Amniotic stem cell (primary cell): ENCODE measurements at places on chromosomes 6 and 20.
A peak's percentile ranks its signal among the peaks of the same experiment; 100 is the strongest.

- no peak for DNase-seq
Measured at GRCh38 chr6:38117281-38117680, 297.8 kb downstream of the ZFAND3 start.

DNA sequence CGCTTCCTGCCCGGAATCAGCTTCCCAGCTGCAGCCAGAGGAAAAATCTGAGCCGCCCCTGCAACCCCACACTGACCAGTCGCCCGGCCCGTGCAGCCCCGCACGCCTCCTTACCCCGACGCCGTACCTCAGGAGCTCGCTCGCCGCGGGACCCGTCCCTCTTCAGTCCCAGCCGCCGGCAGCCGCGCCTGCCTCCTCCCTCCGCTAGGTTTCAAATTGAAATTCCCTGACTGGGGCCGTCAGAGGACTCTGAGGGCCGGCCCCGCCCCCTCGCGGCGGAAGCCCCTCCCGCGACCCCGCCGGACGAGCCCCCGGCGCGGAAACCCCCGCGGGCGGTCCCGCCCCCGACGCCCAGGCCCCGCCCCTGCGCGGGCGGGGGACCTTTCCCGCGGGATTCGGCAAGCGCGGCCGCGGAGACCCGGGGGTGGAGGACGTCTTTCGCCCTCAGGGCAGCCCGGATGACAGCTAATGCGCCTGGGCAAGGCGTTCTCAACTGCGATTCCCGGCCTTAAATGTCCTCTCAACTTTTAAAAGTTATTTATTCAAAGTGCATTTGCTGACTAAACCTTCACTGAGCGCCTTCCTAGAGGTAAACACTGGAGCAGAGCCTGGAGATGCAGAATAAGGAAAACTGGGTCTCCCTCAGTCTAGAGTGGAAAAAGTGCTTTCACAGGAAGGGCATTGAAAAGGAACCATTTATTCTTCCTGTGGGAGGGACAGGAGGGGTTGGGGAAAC lies at the start of gene EPB41L2:
Gene EPB41L2, minus strand, starts transcription at position 218 of the 736 bp plus-strand sequence. CDS start 106,760 bp downstream, outside the sequence.
- DNase-seq, result peak; percentile 96

DNA sequence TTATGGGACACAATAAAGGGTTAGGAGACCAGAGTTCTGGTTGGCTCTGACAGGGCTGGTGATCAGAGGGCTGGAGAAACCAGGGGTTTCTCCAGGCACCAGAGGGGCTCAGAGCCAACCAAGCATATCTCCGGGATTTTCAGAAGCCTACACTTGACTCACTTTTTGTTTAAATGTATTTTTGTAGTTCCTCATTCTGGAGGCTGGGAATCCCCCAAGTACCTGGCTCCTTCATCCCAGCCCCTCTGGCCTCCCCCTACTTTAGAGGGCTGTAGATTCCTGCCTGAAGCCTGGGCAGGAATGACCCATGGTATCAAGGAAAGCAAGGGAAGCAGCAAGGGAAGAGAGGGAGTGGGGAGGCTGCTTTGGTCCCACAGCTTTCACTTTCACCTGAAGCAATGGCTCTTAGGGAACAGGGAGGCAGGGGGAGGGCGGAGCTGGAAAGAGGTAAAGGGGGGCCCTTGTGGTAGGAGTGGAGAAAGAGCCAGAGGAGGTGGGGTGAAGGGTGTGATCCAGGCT lies 973 bp downstream of the CD40 start:
- no peak for DNase-seq

DNA sequence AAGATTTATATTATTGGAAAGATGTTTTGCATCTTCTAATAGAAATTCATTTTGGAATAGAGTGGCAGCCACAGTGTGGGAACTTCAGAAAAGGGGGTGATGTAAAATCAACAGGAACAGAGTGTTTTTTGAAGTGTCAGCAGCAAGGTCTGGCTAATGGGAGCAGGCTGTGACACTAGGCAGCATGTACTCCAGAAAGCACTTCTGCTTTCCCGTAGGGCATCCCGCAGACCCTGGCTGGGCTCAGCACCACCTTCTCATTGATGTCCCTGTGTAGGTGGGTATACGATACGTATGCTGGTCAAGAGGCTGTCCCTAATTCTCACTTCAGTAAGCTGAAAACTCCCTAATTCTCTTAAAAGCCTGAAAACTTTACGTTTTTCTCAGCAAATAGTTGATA lies 74.7 kb downstream of the EYA4 start:
- DNase-seq, result no peak
